ENCODE measurements at places on chromosomes 13 and 19.

GRCh38 chr13:75621147-75621546 is 15.0 kb upstream of the LMO7 start:
- DNase-seq: no peak

DNA sequence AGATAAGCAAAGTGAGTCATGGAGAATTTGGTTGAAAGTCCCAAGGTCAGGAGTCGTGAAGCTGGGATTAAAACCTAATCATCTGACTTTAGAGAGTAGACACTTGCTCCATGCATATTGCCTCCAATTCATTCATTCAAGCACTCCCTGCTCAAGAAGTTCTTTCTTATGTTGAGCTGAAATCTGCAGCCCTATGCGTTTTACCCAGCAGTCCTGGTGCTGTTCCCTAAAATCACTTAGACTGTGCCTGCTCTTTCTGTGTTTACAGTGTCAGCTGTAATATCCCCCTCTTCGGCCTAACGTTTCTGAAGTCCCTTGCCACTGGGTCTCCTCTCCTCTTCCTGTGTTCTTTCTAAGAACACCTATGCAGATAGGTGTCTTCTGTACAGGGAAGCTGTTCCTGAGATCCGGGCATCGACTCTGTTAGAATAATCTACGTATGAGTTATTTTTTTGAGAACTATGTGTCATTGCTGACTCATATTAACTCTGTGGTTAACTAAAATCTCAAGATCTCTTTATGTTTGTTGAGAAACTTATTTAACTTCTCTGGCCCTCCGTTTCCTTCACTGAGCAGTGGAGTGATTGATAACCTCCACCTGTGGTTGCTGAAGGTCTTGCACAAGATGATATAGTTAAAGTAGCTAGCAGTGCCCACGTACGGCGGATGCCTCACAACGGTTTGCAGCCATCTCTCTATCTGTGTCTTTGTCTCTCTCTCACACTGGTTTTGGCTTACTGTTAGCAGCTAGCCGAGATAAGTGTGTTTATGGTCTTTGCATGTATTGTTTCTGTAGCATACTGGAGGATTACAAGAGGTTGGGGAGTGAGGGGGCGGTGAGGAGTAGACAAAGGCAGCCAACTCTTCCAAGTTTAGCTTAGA is 4.7 kb downstream of the ALOX5AP start:
- no peak for DNase-seq

DNA sequence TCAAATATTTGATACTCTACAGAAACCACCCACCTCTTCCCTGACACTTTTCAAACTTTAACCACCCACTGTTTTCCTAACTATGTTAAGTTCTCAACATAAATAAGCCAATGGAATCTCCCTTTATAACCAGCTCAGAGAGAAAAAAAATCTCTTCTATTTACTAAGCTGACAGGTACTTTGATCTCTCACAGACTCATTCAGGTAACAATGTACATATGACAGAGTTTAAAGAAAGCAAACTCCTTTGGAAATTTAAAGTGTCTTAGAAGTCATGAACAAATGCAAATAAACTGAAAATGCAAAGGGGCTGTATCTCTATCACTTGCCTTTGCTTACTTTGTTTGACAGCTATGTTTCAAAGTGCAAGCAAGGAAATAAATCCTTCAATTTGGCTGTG is 109.3 kb downstream of the KLF12 start:
- DNase-seq: no peak

GRCh38 chr13:97386801-97387484 is 47.0 kb upstream of the RAP2A start:
- no peak for DNase-seq

GRCh38 chr19:46133777-46134241 is 9.3 kb upstream of the IGFL3 start:
- no peak for DNase-seq

GRCh38 chr13:63337921-63338320 is 1922.3 kb upstream of the PCDH20 start:
- no peak for DNase-seq

GRCh38 chr13:21723807-21724505 is 53.1 kb downstream of the FGF9 start:
- no peak for DNase-seq

GRCh38 chr19:19515642-19516519 is at the start of gene NDUFA13:
Gene NDUFA13 (plus strand): TSS chr19:19516225. CDS start chr19:19516239, 14 bp downstream.
- peak; percentile 42 for DNase-seq

DNA sequence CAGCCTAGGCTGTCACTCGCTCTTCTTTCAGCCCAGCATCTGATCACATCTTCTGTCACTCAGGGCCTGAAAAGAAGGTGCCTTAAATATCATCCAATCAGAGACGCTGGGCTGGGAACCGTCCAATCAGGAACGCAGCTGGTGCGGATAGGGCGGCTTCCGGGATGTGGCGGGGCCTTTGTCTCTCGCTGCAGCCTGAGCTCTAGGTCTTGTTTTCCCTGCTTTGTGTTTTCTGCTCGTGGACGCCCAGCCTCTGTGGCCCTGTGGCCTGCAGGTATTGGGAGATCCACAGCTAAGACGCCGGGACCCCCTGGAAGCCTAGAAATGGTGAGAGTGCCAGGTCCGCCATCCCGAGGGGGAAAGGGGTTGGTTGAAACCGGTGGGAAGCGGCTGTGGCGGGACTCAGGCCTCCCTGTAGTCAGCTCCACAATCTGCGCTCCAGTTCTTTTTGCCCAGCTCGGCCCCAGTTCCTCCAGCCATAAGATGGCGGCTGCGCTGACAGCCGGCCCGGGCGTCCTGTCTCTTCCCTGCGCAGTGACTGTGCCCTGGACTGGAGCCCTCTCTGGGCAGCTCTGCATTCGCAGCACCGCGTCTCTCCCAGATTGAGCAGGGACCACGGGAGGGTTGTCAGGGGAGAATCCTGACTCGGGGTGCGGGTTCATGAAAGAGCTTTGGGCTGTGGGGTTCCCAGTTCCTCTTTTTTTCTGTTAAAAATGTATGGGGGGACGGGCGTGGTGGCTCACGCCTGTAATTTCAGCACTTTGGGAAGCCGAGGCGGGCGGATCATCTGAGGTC is at the start of gene ZNF85:
TSS of gene ZNF85 (plus strand) at position 175 of the 795 bp plus-strand sequence. CDS start at position 325, 150 bp downstream.
- DNase-seq: peak; percentile 65

GRCh38 chr13:44263751-44264620 is 109.6 kb upstream of the SERP2 start:
- no peak for DNase-seq

GRCh38 chr13:71115301-71115700 is 751.7 kb downstream of the DACH1 start:
- no peak for DNase-seq

GRCh38 chr19:46739290-46739771 is 6.5 kb upstream of the FKRP start:
- DNase-seq: no peak

DNA sequence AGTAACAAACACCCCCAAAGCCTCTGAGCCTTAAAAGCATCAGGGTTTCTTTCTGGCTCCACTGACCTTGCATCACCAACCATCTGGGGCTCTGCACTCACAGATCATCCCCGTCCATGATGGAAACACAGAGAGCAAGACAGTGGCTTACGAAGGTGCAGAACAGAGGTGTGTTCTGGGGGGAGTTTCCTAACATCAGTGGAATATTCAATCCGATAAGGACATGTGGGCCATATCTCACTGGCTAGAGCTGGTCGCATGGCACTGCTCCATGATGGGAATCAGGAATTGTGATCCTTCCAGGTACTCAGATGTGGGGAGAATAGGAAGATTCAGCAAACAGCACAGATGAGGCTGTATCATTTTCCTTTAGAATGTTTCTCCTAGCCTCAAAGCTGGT is 457.2 kb downstream of the IRS2 start:
- DNase-seq: no peak

DNA sequence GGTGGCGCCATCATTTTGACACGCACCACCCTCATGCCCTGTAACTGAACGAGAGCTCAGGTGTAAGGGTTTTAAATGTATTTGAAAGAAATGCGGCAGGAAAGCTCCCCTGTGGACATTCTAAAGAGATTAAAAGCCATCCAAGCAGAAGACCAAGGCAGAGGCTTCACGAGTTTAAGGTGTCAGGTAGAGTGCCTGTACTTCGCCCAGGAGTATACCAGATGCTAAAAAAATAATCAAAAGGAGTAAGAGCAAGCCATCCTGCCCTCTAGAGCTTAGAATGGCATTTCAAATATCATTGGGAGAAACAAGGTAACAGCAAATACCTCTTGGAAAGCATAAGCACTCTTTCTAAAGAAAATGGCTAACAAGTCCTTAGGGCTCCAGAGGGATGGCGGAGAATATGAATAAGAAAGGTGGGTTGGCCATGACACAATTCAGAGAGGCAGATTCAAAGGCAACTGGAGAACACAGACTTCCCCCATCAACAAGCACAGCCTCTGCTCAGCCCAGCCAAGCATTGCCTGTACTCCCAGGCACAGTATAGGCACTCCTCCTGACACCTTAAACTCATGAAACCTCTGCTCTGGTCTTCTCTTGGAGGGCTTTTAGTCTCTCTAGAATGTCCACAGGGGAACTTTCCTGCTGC is 447.6 kb downstream of the SUCLA2 start:
- DNase-seq: no peak

- no peak for DNase-seq
Measured at GRCh38 chr13:50513300-50513877, 330.1 kb downstream of the DLEU7 start.

- no peak for DNase-seq
Measured at GRCh38 chr13:45733361-45733760, 31.2 kb downstream of the CBY2 start.

- no peak for DNase-seq
Measured at GRCh38 chr13:79678100-79678499, 197.1 kb downstream of the NDFIP2 start.

GRCh38 chr13:88585861-88586260 is 914.7 kb downstream of the SLITRK5 start:
- no peak for DNase-seq

DNA sequence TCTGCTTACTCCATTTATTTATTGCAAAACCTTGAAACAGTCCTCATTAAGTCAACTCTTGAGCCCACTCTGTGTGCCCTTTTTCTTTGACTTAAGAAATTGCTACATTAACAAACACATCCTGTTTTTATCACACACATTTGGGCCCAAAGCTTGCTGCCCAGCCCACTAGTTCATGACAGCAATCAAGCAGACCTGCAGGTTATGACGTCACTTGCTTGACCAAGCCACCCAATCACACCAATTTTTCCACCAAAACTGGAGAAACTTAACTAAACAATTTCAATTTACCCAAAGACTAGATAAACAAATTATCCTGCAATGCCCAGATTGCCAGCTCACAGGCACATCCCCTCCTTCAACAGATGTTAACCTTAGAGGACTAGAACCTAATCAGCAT is 120.7 kb downstream of the ZNF429 start:
- no peak for DNase-seq

- no peak for DNase-seq
Measured at GRCh38 chr13:60690604-60691003, 293.6 kb downstream of the TDRD3 start.

DNA sequence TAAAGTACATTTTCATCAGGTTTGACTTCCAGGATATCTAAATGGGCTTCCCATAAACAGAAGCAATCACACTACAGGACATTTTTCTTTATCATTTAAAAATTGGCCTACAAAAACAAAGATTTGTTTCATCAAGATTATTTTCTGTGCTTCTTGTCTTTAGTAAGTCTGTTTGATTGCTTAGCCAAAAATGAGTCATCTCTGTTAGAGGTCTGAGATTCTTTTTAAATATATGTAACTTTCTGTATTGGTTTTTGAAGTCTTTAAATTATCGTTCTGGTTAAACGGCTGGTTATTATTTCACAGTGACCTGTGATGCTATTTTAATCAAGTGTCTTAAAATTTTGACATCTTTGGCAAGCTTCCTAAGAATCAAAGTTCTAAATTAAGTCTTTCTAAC is 62.7 kb downstream of the SLITRK1 start:
- no peak for DNase-seq

DNA sequence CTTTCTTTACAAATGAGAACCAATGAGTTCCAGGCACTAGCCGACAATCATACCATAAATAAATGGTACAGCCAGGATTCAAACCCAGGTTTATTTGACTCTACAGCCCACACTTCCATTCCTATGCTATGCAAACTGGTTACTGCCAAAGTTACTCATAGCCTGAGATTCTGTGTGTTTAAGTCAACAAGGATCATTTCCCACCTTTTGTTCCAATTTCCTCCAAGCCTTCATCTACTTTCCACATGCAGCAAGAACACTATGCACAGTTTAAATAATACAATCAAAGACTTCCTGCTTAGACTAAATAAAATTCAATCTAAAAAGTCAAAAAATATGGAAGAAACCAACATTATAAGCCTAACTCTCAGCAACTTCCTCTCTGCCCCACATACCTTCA is 59.2 kb upstream of the KLF12 start:
- DNase-seq: no peak

DNA sequence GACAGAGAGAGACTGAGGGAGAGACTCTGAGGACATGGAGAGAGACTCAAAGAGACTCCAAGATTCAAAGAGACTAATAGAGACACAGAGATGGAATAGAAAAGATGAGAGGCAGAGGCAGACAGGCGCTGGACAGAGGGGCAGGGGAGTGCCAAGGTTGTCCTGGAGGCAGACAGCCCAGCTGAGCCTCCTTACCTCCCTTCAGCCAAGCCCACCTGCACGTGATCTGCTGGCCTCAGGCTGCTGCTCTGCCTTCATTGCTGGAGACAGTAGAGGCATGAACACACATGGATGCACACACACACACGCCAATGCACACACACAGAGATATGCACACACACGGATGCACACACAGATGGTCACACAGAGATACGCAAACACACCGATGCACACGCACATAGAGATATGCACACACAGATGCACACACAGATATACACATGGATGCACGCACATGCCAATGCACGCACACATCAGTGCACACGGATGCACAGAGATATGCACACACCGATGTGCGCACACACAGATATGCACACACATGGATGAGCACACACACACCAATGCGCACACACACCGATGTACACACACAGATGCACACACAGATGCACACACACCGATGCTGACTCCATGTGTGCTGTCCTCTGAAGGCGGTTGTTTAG is 3.3 kb upstream of the F10 start:
- no peak for DNase-seq

GRCh38 chr13:62781866-62782265 is 1366.2 kb upstream of the PCDH20 start:
- no peak for DNase-seq

GRCh38 chr13:32047793-32048192 is 16.2 kb downstream of the FRY start:
- DNase-seq: no peak

DNA sequence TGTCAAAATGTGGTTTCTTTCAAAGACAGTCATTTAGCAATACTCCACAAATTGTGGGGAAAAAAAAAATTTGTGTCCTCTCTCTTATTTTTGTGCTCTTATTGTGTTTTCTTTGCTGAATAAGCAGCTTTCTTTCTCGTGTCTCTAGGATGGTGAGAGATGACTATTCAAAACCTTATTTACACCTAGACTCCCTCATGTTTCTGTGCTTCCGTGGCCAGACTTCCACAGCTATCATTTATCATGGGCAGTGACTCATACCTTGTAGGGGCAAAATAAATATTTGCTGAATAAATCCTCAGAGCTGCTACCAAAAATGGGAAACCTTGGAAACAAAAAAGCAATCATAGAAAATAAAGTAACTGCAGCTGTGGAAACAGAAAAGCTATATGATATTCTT is 204.9 kb upstream of the MIR17HG start:
- DNase-seq: no peak

- DNase-seq: no peak
Measured at GRCh38 chr19:10655457-10656312, 1.5 kb downstream of the ILF3 start.

- DNase-seq: no peak
Measured at GRCh38 chr13:31518645-31519044, 220.7 kb upstream of the RXFP2 start.

- DNase-seq: no peak
Measured at GRCh38 chr13:27919659-27919933, 204 bp upstream of the PDX1 start.
